ENCODE measurements at places on chromosomes 7 and 10.

DNA sequence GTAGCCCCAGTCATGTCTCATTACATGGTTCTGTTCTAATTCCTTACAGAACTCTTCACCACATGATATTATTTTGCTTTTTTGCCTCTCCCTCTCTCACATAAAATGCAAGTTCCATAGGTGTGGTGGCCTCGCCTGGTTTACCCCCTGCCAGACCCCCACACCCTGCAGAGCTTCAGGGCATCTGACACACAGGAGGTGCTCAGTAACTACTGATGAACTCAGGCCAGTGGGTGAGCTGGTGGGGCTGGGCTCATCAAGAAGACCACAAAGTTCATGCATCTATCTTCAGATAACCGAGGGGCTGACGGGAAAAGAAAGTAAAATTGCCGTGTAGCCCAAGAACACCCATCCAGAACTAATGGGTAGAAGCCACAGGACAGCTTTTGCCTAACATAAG, 253.1 kb downstream of the GRID1 start:
- no peak for DNase-seq

GRCh38 chr7:55642266-55642665, 70.0 kb upstream of the VOPP1 start:
- DNase-seq = no peak

- DNase-seq = no peak
These were observed 19.2 kb downstream of the KCP start for GRCh38 chr7:128891110-128891941.

GRCh38 chr10:51860257-51860656, 160.9 kb upstream of the CSTF2T start:
- no peak for DNase-seq

DNA sequence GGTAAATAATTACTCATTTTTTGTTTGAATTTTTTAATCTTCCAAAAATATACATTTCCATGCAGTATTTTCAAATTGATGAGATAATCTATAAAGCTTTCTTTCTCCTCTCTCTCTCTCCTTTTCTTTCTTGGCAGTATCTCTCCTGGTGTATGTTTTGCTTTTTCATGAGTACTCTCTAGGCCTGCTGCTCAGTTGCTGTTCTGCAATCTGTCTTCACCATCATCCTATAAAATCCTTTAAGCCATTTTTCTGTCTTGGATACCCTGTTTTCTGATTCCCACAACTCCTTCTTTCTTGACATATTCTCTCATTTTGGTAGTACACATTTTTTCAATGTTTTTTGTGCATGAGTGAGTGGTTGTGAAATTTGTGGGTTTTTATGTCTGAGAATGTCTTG, 1558.1 kb upstream of the LRRTM3 start:
- DNase-seq = no peak

GRCh38 chr7:71198887-71199286, 66.9 kb downstream of the GALNT17 start:
- DNase-seq = no peak

DNA sequence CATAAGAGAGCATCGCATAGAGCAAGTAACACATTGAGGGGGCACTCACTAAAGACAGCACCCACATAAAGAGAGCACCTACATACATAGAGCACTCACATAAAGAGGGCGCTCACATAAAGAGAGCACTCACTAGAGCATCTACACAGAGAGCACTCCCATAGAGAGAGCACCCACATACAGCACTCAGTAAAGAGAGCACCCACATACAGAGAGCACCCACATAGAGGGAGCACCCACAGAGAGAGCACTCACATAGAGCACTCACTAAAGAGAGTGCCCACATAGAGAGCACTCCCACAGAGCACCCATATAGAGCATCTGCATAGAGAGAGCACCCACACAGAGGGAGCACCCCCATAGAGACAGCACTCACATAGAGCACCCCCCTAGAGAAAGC, 47.8 kb downstream of the INSIG1 start:
- no peak for DNase-seq

DNA sequence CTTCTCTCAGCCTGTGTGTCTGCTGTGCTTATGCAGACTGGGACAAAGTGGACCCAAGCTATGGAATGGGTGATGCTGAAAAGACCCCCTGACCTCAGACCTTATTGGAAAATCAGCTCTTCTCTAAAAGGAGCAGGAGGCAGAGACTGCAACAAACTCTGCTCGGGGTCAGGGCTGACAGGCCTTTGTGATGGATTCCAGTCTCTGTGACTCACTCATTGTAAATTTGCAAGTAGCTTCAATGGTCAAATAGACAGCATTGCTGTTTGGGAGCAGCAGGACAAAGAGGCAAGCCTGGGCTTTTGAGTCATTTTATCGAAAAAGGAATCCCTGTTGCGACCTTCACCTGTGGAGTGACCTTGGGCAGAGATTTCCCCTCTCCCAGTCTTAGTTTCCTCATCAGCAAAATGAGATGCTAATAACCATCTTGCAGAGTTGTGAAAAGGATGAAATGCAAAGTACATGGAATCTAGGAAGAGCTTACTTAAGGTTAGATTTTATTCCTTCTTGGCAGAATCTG, 26.1 kb upstream of the GPR26 start:
- no peak for DNase-seq

GRCh38 chr10:11095374-11095801, 77.7 kb downstream of the CELF2 start:
- DNase-seq = no peak

DNA sequence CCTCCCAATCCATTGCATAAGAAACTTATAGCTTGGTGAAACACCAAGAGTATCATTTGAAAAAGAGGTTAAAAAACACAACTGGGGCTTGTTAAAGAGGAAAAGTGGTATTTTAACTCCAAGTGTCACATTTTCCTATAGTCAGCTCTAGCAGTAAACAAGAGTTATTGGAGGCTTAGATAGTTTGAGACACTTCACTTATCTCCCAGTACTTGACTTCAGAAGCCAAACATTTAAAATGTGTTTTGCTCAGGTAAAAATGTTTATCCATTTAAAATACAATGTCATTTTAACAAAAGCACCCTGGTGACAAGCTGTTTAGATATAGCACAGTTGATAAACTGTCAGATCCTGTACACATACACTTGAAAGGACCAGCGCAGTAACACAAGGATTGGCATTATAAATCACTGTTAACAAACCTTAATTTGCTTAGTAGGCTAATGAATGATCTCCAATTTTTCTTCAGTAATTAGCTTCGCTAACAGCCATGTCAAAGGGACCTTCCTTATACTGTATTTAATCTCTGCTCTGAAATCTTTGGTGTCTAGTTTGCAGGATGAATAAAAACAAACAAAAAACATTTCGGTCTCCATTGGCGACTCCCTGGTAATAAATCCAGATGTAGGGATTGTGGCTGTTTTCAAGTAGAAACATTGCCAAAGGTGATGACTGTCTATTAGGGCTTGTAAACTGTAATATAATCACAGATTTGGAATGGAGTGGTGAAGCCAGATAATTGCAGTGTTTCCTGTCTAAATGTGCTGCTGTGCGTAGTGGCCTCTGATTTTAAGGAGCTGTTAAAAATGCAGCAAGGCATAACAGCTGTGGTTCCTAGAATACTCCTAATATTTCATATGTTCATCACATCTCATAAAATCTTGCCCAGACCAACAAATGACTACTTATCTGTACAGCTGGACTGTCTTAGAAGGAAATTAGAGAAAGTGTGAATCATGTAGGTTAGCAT, 545.1 kb downstream of the AUTS2 start:
- DNase-seq = peak; percentile 21

- no peak for DNase-seq
These were observed 104.6 kb downstream of the ITGB8 start for GRCh38 chr7:20435305-20435704.

GRCh38 chr10:14549496-14549895, 218.8 kb upstream of the FRMD4A start:
- no peak for DNase-seq

DNA sequence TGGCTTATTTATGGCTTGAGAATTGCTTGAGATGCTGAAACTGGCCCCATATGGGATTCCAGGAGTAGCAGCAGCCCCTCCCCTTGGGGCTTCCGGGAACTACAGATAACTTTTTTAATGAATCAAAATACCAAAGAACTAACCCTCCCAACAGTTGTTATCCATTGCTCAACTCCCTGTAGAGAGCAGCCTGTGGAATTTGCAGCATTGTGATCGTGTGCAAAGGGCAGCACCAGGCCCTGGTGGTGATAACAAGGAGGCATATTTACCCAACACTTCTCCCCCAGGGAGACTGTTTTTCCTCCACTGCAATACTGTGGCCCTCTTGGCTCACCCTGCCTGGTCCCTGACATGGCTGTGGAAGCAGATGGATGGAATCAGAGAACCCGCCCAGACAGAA, 196.2 kb downstream of the PLXNA4 start:
- no peak for DNase-seq

- DNase-seq = peak; percentile 16
These were observed 760 bp downstream of the THNSL1 start for GRCh38 chr10:25017154-25017590.

DNA sequence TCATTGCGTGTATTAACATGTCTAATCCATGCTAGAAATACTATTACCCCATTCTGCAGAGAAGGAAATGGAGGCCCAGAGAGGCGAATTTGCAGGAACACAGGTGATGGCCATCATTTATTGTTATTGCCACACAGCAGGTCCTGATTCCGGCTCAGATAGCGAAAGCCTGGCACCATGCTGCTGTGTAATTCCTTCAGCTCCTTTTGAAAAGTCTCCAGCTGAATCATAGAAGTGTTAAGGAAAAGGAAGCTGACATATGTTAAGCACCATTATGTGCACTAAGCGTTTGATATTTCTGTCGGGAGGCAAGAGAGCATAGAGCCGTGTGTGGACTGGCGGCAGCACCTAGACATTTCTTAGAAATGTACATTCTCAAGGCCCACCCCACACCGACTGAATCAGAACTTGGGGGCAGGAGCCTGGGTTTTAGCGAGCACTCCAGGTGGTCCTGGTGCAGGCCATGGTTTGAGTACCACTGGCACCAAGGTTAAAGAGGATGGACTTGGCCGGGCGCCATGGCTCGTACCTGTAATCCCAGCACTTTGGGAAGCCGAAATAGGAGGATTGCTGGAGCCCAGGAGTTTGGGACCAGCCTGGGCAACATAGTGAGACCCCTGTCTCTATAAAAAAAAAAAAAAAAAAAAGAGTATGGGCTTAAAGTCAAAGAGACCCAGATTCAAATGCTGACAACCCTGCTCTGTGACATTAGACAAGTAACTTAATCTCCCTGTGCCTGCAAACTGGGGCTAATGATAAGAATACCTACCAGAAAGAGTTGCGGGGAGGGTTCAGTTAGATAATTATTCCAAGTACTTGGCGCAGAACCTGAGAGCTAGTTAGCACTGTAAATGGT, 52.2 kb downstream of the UNC5B start:
- DNase-seq = no peak
